ENCODE measurements at places on chromosomes 6 and 20.
A peak's percentile ranks its signal among the peaks of the same experiment; 100 is the strongest.

- no peak for DNase-seq
These were observed 81.3 kb upstream of the ASCC3 start for GRCh38 chr6:100962466-100962865.

DNA sequence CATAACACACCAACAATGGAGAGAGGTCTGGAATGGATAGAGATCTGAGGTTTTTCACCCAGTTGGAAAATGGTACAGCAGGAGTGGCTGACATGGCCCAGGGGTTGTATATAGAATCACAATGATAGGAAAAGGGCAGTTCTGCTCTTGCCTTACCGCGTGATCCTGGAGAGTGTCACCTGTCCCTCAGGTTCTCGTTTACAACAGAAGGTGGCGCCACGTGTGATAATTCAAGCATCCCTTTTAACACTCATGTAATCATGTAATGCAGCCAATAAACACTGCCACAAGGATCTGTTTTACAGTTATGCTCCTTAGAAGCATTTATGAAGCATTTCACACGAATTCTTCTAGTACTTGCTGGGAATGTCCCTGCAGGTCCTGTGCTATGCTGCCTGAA lies 12.9 kb upstream of the WFDC2 start:
- DNase-seq, result peak; percentile 15

GRCh38 chr6:31574106-31575061 lies 981 bp upstream of the TNF start:
- DNase-seq, result no peak

GRCh38 chr20:3815703-3816315 lies 4.5 kb upstream of the AP5S1 start:
- peak; percentile 65 for DNase-seq

All from CD4-positive, alpha-beta T cell treated with Interleukin-4 for 4 hours (primary cell).